ENCODE measurements at places on chromosomes 3 and 15.

DNA sequence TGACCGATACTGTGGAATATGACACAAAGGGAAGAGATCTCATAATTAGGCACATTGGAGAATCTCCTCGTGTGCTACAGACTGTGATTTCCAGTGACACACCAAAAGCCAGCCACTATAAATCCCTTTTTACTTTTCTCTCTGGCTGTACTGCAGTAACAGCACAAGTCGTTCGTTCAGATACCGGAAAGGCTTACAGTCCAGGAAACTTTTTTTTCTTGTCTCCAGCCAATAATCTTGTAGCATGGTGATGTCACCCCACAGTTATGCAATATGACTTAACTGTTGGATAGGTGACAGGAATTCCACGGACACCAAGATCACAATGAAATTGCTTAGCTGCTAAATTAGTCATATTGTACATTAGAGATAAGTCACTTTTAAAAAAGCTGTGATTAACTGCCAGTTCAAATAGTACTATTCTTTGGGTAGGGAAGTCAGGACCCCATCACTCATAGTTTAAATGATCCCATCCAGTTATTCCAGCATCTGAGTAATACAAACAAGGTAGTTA, 36.3 kb upstream of the TSC22D2 start:
- no peak for DNase-seq

DNA sequence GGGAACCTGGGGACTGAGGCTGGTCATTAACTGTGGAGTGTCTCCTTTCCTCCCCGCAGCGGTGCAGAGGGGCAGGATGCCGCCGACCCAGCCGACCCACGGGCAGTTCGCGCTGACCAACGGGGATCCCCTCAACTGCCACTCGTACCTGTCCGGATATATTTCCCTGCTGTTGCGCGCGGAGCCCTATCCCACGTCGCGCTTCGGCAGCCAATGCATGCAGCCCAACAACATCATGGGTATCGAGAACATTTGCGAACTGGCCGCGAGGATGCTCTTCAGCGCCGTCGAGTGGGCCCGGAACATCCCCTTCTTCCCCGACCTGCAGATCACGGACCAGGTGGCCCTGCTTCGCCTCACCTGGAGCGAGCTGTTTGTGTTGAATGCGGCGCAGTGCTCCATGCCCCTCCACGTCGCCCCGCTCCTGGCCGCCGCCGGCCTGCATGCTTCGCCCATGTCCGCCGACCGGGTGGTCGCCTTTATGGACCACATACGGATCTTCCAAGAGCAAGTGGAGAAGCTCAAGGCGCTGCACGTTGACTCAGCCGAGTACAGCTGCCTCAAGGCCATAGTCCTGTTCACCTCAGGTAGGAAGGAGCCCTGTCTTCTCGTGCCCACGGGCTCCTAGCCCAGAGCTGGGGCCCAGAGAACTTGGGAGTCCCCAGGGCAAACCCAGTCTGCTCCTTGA, 3.7 kb downstream of the NR2F2 start:
- DNase-seq, result no peak

DNA sequence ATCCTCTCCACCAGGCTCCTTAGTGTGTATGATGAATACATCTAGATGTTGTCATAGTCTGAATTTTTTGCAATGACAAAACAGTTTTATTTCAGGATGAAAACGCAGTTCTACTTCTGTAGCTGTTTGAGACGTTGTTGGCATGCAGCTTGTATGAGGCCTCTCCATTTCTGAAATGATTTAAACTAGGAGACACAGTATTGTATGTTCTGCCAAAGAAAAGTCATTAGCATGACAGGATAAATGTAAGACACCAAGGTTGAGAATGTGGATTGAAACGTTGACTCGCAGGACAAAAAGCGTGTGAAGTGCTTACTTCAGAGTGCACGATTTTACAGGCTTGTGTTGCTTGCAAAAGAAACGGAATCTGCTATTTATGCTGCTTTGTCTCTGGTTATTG, 35.3 kb downstream of the ABHD17C start:
- no peak for DNase-seq

- no peak for DNase-seq
Observed at GRCh38 chr3:40908612-40909011, 290.7 kb upstream of the CTNNB1 start.

DNA sequence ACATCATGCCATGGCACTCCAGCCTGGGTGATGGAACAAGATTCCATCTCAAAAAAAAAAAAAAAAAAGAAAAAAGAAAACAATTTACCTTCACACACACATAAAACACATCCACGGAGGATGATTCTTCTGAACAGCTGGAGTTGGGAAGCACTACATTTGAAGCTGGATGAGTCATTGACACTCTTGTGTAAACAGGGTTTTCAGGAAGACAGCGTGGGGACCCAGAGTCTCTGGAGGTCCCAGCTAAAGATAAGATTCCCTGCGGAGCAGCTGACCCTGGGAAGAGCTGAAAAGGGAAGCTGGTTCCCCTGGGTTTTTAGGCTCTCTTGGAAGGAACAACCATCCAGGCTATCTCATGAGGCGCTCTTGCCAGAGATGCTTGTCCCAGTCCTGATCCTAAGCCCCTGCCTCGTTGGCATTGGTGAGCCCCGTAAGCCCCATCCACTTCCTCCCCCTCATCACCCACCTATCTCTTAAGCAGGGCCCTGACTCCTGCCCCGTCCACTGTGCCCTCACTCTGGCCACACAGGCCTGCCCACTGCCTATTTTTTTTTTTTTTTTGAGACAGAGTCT, 32.0 kb upstream of the FURIN start:
- no peak for DNase-seq

DNA sequence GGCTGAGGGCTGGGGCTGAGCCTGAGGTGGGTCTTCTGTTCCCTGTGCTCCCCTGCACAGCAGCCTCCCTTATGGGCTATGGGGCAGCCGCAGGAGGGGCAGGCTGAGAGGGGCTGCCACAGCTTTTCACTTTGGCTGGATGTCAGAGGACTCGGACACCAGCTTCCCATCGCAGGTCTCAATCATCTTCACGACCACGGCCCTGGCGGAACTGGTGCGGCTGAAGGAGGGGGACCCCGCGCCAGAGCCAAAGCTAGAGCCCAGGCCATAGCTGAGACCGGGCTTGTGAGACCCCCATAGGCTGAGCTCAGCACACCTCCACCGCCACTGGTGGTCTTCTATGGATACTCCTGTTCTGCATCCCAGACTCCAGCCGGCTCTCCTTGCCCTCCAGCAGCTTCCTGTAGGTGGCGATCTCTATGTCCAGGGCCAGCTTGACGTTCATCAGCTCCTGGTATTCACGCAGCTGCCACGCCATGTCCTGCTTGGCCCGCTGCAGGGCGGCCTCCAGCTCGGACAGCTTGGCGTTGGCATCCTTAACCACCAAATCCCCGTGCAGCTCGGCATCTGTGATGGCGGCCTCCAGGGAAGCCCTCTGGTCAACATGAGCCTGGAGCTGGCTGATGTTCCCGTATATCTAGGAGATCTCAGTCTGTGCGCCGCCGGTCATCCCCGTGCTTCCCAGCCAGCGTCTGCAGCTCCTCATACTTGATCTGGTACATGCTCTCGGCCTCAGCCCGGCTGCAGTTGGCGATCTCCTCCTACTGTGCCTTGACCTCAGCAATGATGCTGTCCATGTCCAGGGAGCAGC, 181.7 kb upstream of the SYNPR start:
- no peak for DNase-seq

- no peak for DNase-seq
Observed at GRCh38 chr15:89462198-89462912, 34.0 kb downstream of the RHCG start.

GRCh38 chr3:188931531-188931930, 240.2 kb upstream of the TPRG1 start:
- DNase-seq, result no peak
